Hematopoietic multipotent progenitor cell treated with erythropoietin and hydrocortisone succinate and interleukin-3 and kit ligand, for 17 days (in vitro differentiated cells): ENCODE measurements at places on chromosomes 7 and 10.

DNA sequence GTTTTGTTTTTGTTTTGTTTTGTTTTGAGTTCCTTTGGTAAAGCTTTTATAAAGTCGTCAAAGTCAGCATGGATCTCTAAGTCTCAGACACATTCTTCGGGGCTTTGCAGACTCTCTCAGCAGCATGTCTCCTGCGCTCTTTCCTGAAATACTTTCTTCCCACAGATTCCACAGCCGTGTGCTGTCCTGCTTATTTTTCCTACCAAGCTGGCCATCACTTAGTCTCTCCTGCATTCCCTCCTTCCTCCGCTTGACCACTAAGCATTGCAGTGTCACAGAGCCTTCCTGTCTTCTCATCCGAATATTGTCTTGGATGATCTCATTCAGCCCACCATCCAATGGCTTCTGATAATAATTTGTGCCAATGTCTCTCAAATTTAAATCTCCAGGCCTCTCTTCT, 434.3 kb upstream of the C7orf33 start:
- DNase-seq, result no peak

- no peak for DNase-seq
Observed at GRCh38 chr10:116464257-116464656, 36.6 kb downstream of the PNLIPRP3 start.

GRCh38 chr7:47688311-47689100, 106.6 kb upstream of the TNS3 start:
- no peak for DNase-seq

GRCh38 chr7:123460616-123461015, 73.8 kb downstream of the IQUB start:
- no peak for DNase-seq

GRCh38 chr7:129530795-129531391, 28.6 kb downstream of the SMKR1 start:
- no peak for DNase-seq
